ENCODE measurements at places on chromosomes 2 and 18.

GRCh38 chr2:217199255-217199630 is 339.4 kb upstream of the TNP1 start:
- DNase-seq, result no peak

- DNase-seq, result no peak
These were observed 34.7 kb upstream of the ACTR3 start for GRCh38 chr2:113854970-113855740.

DNA sequence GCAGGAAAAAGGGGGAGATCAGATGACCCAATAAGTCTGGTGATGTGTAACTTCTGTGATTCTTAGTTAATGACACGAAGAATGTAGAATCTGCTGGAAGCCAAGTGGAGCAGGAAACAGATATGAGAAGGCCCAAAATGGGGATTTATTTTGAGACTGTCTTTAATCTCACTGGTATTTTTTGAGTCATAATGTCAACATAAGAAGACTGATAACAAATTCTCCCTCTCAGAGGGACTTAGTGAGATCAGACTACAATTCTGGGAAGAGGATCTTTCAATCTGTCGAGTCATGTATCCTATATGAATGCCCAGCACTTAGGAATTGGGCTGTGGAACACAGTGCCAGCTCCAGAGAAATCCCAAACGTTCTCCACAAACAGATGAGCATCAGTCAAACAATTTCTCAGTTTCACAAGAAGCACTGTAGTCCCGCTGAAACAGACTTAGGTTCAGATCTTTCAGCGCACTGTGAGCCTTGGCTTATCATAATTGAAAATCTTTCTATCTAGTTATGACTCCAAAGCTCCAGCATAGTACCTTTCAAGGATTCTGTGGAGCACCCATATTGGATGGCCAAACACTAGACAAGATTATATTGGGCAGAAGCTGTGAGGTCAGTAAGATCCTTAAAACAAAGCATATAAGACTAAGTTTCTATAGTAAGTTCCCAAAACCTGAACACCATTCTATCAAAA is 738.2 kb downstream of the LRP1B start:
- DNase-seq, result peak; percentile 17

DNA sequence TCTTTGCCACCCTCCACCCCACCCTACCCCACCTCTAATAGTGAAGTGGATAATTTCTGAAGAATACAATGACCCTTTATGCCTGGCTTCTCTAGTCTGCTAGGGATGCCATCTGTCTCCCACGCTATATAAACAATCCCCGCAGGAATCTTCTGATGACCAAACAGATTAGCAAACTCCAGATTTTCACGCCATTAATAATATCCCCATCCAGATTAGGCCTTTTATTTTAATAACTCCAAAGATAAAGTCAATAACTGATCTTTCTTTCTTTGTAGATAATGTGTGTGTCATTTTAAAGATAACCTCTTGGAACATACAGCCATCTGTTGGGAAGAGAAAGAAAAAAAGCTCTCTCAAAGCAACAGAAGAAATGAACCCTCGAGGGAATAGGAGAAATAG is 47.9 kb upstream of the CCDC150 start:
- no peak for DNase-seq

DNA sequence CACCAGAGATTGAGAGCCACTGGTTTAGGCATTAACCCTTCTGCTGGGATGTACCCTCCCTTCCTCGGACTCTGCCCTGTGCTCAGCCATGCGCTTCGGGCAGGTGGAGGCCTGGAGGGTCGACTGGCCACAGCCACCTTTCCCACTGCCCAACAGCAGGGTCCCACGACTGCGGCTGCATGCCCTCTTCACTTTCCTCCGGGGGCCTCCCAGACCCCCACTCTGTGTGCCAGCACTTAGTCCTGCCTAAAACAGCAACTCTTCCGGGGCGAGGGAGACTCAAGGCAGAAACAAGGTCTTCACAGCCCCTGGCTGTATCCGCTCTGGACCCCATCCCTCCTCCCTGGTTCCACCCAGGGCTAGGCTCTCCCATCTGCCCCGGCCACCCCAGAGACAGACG is 31.3 kb upstream of the BIN1 start:
- DNase-seq, result no peak

DNA sequence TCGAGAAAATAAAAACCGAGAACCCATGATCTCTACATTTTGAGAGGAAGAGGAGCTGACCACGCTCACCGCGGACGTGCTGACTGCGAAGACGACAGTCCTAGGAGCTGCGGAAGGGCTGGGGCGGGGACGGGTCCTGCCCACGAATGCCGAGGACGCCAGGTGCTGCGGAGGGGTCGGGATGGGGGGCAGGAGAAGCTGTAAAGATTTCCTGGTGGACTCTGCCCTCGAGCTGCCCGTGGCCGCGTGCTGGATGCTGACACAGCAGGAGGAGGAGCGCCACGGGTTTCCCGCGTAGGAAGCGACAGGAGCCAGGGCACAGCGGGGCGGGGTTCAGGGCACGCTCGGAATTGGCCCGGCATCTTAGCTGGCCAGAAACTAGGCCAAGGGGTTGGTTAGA is 22.2 kb downstream of the ZSCAN30 start:
- DNase-seq, result peak; percentile 70

DNA sequence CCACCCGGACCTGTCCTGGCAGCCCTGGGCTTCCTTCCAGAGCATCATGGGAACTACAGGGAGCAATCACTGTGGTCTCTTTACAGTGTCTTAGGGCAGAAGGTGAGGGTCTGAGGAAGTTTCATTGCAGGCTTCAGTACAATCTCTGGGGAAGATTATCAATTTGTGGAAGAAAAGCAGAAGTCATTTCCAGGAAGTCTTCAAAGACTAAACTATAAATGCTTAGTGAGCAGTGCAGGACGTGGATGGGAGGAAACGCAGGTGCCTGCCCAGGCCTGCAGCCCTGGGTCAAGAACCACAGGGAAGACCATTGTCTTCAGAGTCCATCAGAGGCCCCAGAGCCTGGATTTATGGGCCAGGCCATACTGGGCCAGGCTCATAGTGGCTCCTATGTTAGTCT is 54.3 kb downstream of the INO80C start:
- no peak for DNase-seq

DNA sequence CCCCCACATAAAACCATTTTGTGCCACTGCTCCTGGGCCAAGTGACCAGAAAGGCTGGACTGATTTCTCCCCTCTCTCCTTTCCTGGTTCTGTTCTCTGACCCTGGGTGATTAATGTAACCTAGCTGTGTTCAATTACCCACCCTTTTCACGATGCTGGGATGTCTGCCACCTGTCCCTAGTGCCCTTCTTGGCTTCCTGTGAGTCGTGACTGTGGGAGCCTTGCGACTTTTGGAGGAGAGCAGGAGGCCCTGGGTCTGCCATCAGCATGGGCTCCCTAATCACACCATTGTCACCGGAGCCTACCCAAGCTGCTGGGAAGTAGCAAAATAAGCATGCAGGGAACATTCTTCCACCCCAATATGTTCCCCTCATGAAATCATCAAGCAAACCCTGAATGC is 38.3 kb downstream of the SRSF7 start:
- DNase-seq, result no peak

DNA sequence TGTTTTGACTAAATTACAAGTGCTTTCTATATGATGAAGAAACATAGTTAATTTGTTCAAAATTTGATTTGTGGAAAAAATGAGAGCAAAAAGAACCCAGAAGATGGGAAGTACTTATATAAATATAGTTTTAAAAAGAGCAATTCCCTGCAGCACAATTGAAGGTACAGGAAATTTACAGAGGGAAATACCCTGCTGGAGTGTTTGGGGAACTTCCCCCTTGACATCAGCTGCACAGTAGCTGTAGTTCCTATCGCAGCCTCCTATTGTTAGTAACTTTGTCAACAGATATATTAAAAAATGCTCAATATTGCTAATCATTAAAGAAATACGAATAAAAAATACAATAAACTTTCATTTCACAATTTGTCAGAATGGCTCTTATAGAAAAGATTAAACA is 1118.8 kb upstream of the ZEB2 start:
- no peak for DNase-seq
